Hepatic stellate cell (primary cell): ENCODE measurements at places on chromosomes 11 and 22.

DNA sequence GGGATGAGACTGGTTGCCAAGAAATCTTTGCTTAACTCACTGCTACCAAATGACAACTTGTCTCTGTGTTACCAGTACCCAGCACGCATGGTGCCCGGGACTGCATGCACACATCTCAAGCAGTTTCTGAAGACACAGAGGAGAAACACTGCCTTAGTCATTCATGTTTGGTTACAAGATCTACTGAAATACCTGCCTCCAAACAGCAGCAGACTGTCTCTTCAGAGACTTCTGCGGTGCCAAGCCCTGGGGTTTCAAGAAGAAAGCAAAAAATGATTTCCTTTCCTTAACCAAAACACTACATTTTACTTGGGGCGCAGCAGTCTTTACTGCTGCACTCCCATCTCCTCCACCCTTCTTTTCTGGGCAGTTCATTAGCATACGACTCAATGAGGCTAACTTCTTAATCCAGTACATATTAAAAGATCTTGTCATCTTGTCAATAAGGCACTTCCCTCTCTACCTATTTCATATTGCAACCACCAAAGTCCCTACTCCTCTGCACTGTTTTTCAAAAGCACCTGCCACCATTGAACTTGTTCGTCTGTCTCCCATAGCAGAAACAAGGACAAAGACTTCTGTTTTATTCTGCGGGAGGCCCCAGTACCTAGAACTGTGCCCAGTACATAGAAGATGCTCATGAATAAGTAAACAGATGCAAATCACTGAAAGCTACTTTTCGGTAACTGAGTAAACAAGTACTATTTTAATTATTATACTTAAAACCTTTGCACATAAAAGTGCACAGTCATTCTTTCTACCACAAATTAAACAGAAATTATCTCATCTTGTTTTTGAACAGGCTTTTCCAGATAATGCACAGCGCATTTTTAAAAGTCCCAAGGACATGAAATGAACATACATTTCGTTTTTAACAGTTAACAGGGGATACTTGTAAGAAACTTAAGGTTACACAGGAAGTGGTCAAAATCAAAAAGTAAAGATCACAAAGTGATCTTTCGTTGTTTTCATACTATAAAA lies 4.0 kb downstream of the NAP1L4 start:
- DNase-seq: no peak

DNA sequence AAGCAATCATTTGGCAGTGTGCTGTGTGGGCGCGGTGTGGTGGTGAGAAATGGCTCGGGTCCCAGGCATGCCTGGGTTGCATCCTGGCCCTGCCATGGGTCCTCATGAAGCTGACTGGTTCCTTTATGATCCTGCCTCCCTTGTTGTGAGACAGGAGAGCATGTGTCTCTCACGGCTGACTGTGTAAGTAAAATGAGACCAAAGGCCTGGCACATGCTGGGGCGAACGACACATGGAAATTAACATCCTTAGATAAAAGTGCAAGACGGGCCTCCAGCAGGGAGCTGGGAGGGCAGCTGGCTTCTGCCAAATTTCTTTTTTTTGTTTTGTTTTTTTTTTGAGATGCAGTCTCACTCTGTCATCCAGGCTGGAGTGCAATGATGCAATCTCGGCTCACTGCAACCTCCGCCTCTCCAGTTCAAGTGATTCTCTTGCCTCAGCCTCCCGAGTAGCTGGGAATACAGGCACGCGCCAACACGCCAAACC lies 9.4 kb upstream of the FBLN1 start:
- DNase-seq: no peak

GRCh38 chr22:38572065-38572464 lies 2.1 kb upstream of the DMC1 start:
- peak; percentile 52 for DNase-seq

DNA sequence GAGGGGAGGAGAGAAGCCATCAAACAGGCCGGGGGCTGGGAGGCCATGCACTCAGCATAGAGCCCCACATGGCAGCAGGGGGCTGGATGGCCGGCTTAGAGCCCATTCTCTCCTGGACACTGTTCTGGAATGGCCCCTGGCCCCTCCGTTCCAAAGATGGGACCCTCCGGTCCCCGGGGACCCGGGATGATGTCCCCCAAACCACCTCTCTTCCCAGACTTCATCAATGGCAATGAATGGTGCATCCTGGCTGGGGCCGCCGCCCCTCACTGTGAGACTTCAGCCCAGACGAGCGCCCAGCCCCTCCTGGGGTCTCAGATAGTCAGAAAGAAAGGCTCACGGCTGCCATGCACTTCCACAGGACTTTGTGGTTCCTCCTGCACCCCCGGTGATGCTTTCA lies 13.8 kb upstream of the RTN4R start:
- no peak for DNase-seq

GRCh38 chr11:118194835-118195627 lies 18.6 kb upstream of the SCN2B start:
- DNase-seq: no peak
